Upper lobe of left lung (tissue), 6 donors: ENCODE measurements at places on chromosomes 5 and 9.

DNA sequence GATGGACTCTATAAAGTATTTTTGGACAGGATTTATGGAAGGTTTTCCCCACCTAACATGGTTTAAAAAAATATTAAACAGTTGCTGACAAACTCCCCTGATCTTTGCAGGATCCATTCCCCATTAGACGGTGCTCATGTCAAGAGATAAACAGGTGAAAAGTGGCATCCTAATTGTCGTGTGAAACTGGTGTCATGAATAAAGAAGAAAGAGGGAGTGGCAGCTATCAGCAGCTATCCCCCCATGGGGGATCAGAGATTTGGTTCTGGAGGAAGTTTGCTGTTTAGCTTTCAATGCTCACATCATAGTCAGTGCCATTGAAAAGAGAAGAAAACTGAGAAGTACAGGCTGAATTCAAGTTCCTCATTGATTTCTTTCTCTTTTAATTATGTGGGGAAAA, 329.3 kb upstream of the BRINP1 start:
- DNase-seq = no peak

- no peak for DNase-seq
Observed at GRCh38 chr5:178209334-178210072, 5.2 kb downstream of the HNRNPAB start.

- DNase-seq = no peak
Observed at GRCh38 chr9:95880021-95880690, 4.7 kb downstream of the ERCC6L2 start.

GRCh38 chr5:19169426-19169825, 818.6 kb downstream of the CDH18 start:
- DNase-seq = no peak

DNA sequence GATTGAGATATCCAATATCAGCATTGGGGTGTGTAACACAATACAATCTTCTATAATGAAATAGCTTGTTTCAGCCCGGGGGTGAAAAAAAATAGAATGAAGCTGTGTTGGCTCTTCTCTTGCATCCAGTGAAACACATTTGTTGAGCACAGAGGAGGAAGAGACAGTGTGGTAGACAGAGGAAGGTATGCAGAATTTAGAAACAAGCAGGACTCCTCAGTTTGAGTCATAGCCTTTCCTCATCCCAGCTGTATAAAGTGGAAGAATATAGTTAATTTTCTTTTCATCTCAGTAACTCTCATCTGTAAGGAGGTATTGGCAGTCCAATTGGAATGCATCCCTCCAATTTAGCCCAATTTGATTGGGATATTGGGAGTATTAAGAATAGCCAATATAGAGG, 302.2 kb upstream of the VLDLR start:
- DNase-seq = no peak

GRCh38 chr5:25955337-25955736, 1083.0 kb downstream of the CDH9 start:
- no peak for DNase-seq

- DNase-seq = no peak
Observed at GRCh38 chr5:139148306-139148705, 49.9 kb downstream of the SIL1 start.

GRCh38 chr5:169226895-169227294, 74.0 kb downstream of the SLIT3 start:
- DNase-seq = no peak

- DNase-seq = no peak
Observed at GRCh38 chr5:79284846-79285245, 48.9 kb downstream of the JMY start.

GRCh38 chr9:94921656-94922055, 195.2 kb downstream of the AOPEP start:
- no peak for DNase-seq

GRCh38 chr5:151885138-151885908, 39.3 kb downstream of the GLRA1 start:
- no peak for DNase-seq

GRCh38 chr5:169410996-169411783, 110.3 kb upstream of the SLIT3 start:
- no peak for DNase-seq

DNA sequence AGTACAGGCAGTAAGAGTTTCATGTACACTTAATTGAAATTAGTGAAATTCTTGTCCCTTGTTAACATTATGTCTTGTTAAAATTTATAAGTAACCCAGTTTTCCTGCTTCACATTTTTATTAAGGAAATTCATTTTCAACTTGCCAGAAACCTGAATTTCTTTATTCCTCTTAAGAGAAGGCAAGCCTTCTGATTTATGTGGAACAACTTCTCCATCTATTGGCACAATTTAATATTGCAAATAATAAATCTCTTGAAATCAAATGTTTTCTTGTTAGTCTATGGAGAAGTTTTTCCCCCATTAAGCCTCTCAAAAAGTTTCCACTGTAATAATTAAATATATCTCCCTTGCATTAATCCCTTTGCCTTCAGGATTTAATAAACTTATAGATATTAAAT, 33.8 kb upstream of the ACO1 start:
- no peak for DNase-seq

GRCh38 chr5:177232761-177233160, 70.8 kb downstream of the RAB24 start:
- DNase-seq = no peak

DNA sequence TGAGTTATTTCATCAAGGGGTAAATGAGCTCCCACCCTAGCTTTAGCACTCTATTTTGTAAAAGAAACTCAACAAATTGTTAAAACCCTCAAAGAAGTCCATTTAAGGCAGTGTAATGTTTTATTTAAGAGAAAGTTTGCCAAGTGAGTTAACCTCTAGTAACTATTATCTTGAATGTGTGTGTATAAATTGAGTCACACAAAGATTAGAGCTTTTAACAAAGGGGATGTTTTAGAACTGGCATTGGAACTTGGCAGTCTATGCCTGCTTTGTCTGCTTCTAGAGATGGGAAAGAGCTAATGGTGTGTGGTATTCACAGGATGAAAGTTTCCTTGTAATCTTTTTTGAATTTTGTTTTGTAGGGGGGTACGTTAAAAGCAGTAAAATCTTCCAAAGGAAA, 33.2 kb downstream of the KDM3B start:
- DNase-seq = no peak

- DNase-seq = no peak
Observed at GRCh38 chr5:168131519-168131918, 159.9 kb upstream of the WWC1 start.

GRCh38 chr9:116360989-116361388, 207.4 kb downstream of the PAPPA start:
- no peak for DNase-seq

DNA sequence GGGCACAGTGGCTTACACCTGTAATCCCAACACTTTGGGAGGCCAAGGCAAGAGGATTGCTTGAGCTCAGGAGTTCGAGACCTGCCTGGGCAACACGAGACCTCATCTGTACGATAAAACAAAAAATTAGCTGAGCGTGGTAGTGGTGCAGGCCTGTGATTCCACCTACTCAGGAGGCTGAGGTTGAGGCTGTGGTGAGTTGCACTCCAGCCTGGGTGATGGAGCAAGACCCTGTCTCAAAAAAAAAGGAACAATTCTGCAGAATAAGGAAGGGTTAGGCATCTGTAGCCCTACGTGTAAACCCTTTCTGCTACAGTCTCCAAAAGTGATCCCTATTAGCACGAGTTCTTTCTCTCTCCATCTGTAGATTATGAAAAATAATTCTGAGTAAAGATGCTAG, 19.9 kb downstream of the CDC26 start:
- no peak for DNase-seq

- no peak for DNase-seq
Observed at GRCh38 chr9:20302197-20302596, 320.1 kb downstream of the MLLT3 start.

- DNase-seq = no peak
Observed at GRCh38 chr9:130914417-130915095, 17.9 kb upstream of the QRFP start.

DNA sequence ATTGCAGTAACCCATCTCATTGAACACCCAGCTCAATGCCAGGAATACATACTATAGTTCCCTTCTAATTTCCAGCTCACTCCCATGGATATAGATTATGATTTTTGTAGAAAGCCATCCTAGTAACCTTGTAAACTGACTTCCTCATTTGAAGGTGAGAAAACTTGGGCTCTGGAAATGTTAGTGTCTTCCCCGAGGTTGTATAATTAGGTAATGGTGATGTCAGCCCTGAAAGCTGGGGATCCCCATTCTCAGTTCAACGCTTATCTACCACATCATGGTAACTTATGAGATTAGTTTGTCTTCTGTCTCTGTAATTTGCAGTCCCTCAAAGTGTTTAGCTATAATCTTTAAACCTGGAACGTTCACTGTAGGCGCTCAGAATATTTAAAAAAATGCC, 34.6 kb upstream of the PTCH1 start:
- DNase-seq = no peak

- DNase-seq = no peak
Observed at GRCh38 chr9:108062680-108063079, 573.1 kb upstream of the KLF4 start.

GRCh38 chr9:111866976-111867375, 29.6 kb upstream of the UGCG start:
- no peak for DNase-seq

DNA sequence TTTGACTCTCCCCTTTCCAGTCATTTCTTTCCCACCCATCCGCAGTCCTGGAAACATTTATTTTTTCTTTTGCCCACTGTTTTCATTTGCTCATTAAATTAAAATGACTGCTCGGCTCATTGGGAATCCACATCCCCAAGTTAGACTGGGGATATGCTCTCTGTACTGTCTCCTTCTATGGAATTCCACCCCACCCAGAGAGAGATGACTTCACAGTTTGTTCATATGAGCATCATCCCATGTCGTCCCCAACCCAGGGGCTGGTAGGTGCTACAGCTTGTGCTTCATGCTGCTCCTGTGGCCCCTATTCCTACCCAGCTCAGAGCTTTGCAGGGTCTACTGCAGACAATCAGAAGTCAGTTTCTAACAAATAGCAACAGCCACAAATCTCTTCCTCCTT, 16.5 kb upstream of the RARS1 start:
- DNase-seq = no peak

DNA sequence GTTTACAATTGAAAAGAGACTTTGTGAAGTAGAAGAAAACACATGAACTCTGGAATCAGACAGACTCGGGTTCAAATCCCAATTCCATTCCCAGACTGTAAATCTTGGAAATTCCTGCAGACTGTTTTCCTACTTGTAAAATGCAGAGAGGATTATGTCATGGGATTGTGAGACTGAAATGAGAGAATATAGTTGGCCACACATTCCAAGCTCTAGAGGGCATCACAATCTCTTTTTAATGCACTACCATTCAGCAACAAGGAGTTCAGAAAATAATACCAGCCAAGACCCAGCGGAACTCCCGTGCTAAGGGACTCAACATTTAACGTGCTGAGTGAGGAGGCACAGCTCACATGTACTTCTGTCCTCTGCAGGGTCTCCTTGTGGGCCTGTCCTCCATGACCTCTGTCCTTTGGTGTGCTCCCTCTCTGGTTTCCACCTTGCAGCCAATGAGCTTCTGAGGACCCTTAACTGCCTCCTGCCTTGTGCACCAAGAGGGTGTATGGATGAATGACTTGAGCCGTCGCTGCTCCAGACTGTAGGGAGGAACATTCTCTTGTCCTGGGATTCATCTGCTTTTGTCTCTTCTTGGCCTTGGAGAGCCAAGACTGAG, 263.5 kb downstream of the NTRK2 start:
- DNase-seq = no peak
